ENCODE measurements at places on chromosomes 2 and 18.
A peak's percentile ranks its signal among the peaks of the same experiment; 100 is the strongest.

- DNase-seq: no peak
Observed at GRCh38 chr2:26235089-26235488, 9.3 kb downstream of the HADHA start.

- no peak for DNase-seq
Observed at GRCh38 chr18:61554117-61554776, 221.0 kb downstream of the CDH20 start.

DNA sequence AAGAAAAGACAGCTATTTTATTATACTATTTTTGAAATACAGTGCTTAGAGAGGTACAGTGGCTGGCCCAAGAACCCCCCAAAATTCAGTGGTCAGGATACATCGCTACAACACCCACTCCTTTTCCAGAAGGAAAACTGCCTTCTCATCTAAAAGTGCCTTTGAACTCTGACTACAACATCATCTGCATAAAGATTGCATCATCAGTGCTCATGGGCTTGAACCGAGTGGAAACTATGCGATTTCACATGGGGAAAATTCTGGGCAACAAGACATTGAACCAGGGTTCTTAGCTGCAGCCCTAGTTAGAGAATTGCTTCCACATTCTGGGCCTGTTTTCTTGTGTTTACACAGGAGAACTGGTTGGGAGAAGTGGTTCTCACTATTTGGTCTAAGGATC lies 294.6 kb upstream of the SLC14A2 start:
- no peak for DNase-seq

GRCh38 chr2:105789745-105790460 lies 45.2 kb downstream of the NCK2 start:
- peak; percentile 81 for DNase-seq

DNA sequence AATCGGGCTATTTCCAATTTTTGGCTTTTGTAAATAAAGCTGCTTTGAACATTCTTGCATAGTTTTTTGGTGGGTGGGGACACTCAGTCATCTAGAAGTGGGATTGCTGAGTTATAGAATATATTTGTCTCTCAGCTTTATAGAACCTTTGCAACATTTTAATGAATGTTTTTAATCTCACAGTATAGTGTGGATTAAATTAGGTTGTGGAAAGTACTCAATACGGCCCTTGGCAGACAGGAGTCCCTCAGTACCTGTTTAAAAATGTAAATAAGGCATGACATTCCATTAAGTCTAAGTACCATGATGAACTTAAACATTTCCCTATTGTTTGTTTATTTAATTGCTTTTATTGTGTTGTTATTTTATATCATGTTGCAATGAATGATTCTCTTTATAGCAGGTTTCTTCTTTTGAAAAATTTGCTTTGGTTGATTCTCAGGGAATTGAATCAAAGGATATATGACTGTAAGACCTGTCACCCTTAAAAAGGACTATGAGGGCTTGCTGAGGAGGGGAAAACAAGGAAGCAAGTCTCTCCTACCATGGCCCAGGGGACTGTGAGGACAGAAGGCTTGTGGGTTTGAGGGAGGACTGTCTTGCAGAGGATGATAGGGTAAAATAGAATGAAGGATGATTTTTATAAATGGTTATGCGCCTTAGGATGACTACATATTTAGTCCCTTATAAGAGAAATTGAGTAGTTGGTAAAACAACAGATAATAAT lies 165.1 kb downstream of the RPIA start:
- DNase-seq: no peak

DNA sequence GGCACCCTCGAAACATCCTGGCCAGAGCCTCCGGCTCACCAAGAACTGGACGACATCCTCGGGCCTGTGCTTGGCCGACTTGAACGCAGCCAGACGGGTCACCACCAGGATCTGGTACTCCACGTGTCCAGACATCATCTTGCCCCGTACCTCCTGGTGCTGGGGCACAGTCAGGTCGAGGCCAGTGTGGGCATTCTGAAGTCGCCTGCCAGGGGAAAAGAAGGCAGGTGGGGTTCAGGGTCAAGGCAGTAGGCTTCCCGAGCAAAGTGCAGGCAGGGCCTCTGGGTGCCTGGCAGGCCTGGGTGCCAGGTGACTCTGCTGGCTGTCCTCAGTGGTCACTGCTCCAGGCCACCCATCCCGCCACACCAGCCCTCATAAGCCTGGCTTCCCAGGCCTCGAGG lies 5.6 kb downstream of the HS1BP3 start:
- DNase-seq: no peak

All from HFFc6 (cell line).